GM13976 (cell line): ENCODE measurements at places on chromosomes 7 and 10.

DNA sequence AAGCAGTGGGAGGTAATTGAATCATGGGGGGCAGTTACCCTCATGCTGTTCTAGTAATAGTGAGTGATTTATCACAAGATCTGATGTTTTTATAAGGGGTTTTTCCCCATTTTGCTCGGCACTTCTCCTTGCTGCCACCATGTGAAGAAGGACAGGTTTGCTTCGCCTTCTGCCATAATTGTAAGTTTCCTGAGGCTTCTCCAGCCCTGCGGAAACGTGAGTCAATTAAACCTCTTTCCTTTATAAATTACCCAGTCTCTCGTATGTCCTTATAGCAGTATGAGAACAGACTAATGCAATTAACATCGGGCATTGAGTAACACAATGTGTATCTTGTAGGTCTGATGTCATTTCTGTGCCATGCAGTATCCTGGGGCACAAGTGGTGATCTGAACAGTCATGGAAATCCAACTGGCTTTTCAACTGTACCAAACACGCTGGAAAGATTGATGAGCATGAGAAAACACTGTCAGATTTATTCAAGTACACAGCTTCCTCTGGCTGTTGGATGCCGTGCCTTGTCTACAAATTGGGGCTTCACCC, 208.6 kb upstream of the KIAA1217 start:
- no peak for DNase-seq

DNA sequence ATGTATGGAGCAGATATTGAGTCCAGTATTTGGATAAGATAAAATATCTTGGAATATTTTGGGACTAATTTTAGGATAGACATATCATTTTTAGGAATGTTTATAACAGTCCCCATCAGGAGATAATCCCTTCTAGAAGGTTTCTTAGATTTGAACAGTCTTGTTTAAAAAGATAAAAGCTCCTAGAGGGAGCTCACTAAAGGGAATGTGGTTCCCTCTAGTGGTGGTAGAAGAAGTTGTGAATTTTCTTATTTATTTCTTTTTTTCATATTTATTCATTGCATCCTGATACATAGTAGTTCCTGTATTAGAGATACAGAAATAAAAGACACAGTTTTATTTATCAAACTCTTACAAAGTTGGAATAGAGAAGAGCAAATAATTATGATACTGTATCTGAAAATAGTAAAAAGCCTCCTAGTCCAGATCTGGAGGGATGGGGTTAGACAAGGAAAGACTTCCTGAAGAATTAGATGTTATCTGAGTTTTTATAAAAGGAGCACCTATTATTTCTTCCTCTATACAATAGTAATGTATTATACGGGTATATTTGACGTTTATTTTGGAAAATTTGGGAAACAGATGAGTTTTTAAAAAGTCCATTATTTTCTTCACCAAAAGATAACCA, 24.5 kb upstream of the KLF14 start:
- peak; percentile 59 for DNase-seq

DNA sequence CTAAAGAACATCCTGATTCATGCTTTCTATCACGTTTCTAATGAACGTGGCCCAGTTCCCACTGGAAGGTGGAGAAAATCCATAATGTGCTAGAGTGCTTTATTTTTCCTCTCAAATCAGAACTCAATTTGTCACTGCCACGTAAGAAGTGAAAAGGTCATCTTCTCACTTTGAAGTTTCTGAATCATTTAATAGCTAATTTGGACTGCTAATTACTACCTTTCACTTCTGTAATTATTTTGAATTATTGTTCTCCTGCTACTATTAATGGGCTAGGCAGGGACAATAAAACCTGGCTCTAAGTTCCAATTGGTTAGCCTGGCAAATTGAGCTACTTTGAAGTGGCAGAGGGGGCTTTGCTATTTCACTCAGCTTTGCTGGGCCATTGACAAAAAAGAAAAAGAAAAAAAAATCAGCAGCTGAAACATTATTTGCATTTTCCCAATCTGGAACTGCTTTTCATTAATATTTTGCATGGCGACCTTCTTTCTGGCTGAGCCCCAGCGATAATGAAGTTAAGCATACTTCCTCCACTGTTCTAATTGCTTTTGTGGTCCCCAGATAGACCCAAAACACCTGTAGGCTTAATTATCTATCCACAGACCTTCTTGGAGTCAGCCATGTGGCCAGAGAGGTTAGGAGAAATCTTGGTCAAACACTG, 264.2 kb downstream of the SEC23IP start:
- DNase-seq: no peak

DNA sequence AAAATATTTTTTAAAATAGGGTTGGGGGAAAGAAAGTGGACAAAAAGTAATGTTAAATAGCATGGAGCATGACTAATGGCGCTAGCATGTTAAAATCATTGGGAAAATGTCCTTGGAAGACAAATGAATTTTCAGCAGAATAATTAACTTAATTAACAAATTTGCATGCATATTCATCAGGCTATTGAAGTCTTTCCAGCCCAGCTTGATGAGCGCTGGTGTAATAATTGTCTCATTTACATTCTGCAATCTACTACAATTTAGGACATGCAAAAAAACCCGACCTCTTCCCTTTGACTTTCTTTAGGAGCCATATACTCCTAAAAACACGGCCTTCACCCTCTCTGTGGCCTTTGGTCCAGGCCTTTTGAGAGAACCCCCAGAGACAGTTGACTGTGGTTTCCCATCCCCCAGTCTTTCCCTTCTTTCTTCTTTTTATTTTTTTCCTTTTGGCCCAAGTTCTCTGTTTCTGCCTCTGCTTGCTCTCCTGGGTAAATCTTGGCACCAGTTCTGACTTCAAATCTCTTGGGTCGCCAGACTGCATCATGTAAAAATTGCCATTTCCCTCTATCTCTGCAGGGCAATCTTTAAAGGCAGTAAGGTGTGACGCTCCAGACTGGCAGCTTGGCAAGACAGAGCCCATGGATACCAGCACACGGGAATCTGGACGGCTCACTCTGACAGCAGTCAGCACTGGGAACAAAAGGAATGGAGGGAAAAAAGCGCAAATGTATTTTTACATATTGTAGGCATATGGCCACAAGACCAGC, 105.5 kb downstream of the NEUROD6 start:
- no peak for DNase-seq

- DNase-seq: no peak
Observed at GRCh38 chr7:12941512-12941911, 254.1 kb downstream of the ARL4A start.

DNA sequence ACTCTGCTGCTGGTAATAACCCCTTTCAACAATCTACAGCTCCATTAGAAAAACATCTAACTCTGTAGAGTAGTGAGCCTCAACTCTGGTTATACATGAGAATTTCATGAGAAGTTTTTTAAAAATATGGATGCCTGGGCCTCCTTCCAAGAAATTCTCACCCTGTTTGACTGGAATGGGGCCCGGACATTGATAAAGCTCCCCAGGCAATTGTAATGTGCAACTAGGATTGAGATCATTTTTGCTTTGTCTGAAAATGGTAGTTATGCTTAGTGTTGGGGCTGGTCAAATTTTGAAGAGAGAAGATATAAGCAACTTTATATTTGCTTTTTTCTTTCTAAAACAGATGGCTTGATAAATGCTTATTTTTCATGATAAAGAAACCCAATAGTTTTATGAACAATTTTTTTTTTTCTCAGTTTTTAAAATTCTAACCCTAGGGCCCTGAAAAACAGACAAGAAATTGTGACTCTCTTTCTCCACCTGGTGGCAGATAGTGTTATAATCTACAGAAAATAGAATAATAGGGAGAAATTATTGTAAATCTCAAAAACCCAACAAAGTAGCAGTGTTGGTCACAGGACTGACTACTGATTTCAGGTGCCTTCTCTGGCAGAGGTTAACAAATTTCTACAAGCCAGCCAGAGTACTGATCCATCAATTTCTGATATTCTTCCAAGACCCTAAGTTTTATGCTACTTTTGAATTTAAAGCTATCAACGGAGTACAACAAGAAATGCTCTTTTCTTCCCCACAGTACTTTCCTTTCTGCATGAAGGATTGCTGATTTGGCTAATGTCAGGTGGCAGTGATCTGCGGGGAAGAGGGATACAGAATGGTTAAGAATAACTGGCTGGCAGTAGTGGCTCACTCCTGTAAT, 174.8 kb downstream of the DKK1 start:
- DNase-seq: peak; percentile 10

DNA sequence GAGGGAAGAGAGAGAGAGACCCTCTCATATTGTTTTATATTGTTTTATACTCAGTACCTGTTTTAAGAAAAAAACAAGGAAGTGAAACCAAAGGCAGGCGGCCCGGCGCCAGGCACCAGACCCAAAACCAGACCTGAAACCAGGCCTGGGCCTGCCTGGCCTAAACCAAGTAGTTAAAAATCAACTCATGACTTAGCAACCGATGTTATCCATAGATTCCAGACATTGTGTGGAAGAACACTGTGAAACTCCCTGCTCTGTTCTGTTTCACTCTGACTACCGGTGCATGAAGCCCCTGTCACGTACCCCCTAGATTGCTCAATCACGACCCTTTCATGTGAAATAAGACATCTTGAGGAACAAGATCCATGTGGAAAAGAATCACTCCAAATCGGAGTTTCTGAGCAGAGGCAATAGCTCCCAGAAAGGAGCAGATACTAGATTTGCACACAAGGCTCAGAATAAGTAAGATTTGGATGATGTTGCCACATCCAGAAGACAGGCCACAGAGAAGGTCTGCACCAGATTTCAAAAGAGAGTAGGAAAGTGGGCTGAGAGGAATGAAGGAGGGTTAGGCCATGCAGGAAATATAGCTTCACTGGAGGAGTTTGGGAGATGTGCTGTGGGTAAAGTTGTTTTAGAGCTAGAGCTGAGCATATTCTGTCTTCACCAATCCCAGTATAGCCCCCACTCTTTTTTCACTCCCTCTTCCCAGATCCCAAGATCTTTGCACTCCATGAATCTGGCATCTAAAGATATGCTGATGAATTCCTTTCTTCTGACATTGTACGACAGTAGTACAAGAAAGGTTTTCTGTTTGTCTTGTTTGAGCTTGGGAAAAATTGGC, 8.8 kb upstream of the ZNF248 start:
- no peak for DNase-seq
